ENCODE measurements at places on chromosomes 1 and 21.

- no peak for DNase-seq
These were observed 75.3 kb downstream of the CD247 start for GRCh38 chr1:167442854-167443565.

GRCh38 chr1:21045351-21045750 is 131.3 kb downstream of the EIF4G3 start:
- DNase-seq = no peak

GRCh38 chr1:94962409-94963265 is 35.7 kb upstream of the CNN3 start:
- DNase-seq = no peak

- DNase-seq = no peak
These were observed 540 bp downstream of the CD55 start for GRCh38 chr1:207321790-207322645.

- DNase-seq = no peak
These were observed 136.7 kb upstream of the SYT6 start for GRCh38 chr1:114290341-114290740.

- DNase-seq = no peak
These were observed at the start of gene RGS7 for GRCh38 chr1:241356519-241357365. Gene RGS7, minus strand, starts transcription at chr1:241357205.

GRCh38 chr1:95122151-95122697 is 5.1 kb downstream of the TLCD4 start:
- no peak for DNase-seq

DNA sequence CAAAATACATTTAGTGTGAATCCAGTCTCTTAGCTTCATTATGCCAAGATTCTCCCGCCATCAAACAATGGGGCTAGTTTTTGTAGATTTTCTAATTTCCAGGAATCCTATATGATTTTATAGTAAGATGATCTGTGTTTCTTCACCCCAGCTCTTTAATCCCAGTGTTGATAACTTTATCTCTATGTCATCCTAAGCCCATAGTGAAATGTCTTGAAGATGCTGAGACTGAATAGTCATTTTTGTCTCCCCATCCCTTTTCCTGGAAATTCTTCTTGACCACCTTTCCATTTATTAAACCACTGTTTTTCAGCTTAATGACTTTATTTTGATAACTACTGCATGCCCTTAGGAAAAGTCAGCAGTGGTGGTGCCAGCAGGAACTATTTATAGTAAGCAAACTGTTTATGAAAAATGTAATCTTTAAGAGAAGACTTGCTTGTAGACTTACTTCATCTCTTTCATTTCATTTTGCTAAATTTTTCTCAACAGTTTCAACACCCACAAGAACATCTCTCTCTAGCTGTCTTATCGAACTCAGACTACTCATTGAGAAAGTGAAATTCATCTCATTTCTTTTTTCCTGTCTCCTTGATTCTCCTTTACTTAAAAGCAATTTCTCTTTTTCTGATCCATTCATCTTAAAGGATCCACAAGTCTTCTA is 116.6 kb downstream of the NTMT2 start:
- no peak for DNase-seq

DNA sequence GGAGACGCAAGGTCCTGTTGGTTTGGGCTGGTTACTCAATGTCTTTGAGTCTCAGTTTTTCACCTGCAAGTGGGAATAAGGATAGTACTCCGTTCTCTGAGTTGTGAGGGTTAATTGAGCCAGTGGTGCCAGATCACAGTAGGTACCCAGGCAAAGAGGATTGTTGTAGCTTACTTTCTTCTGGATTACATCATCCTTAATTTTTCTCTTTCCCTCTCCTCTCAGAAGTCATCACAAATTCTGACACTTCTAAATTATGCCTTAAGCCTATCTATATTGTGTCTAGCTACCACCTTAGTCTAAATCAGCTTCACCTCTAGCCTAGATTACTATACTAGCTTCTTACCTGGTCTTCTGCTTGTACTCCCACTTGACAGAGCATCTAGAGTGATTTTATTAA is 149.5 kb downstream of the ROR1 start:
- DNase-seq = no peak

DNA sequence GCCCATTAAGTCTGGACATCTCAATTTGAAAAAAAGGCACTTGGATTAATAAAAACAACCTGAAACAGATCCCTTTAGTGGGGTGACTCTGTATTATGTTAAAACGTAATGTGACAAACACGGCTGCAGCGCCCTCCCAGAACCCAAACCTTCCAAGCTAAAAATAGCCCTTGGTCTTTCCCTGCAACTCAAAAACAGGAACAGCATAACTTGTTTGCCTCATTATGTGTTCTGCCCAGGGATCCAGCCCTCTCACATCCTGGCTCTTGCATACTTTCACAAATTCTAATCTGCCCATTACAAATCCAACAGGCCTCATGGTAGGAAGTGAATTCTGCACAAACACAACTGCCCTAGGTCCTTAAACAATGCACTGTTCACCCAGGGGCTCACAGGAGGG is 94.7 kb upstream of the GADD45A start:
- DNase-seq = no peak

DNA sequence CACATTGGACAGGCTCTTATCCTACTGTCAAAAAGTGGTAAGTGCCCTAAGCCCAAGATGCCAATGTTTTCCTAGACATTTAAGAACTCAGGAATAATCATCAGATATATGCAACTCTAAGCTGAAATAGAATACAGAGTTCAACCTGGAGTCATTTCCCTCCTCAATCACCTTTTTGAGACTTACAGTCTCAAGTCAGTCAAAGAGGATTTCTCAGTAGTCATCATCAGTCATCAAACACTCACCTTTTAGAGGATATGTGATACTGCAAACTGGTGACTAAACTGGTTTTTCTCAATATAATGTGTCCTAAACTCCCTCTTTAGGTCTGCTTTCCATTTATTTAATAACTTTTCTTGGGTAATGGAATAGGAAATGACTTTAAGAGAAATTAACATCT is 145.3 kb upstream of the ADAMTS5 start:
- no peak for DNase-seq

- DNase-seq = no peak
These were observed 7.1 kb downstream of the ANGEL2 start for GRCh38 chr1:213008564-213008963.

DNA sequence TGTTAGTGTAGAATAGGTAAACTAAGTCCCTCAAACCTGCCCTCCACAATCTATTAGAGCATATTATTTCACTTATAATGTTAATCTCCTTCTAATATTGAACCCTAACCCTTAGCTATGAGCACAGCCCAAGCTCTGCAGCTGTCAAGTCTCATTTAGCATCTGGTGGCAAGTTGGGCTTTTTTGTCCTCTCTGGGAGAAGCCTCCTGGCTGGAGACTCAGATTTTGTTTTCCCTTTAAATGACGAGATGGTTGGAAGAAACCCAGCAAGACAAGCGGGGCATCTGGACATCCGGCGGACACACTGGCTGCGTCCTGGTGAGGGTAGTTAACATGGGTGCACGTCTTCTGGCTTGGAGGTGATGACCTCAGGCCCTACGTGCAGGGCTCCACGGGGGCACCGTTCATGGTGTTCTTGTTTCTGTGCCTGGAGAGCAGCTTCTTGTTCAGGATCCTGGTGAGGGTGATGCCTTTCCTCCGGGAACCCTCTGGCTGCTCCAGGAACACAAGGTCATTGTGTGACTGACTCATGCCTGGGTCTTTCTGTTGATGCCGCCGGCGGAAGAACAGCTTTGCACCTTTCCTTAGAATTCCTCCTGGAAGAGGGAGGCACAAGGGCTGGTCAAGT is 9.7 kb upstream of the PRDM15 start:
- DNase-seq = no peak

DNA sequence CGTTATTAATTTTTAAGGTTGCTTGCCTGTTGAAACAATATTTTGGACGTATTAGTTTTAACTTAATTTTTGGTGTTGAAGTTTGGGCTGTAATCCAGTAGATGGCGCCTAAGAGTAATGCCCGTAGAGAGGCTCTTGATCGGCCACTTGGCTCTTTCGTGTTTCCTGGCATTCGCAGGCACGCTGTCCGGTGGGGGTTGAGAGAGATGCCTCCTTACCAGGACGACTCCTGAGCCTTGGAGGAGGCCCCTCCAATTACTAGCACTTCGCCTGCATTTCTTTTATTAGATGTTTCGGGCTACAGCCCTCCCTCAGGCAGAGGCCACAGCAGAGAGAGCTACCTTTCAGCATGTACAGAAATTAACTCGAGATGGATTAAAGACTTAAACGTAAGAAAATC is 12.0 kb downstream of the OR2M4 start:
- DNase-seq = no peak

GRCh38 chr1:20184997-20185833 is 681 bp upstream of the UBXN10 start:
- no peak for DNase-seq

- no peak for DNase-seq
These were observed 1.3 kb downstream of the WDR47 start for GRCh38 chr1:109040627-109040988.

- DNase-seq = no peak
These were observed 56.9 kb upstream of the SLC25A33 start for GRCh38 chr1:9482403-9482802.

DNA sequence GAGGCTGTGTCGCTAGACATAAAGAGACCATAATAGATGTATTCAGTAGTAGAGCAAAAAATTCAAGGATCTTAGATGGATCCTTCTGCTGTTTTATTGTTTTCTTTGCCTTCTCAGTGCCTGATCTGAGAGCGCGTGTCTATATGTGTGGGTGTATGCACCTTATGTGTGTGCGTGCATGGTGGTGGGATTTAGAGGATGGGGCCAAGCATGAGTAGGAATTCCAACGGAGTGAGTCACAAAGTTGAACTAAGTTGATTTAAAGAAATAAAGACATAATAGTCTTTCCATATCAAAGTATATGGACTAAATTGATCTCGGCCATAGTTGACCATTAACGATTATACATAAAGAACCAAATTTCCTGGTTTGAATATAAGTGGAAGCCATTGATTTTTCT is 178.7 kb downstream of the CYYR1 start:
- DNase-seq = no peak

DNA sequence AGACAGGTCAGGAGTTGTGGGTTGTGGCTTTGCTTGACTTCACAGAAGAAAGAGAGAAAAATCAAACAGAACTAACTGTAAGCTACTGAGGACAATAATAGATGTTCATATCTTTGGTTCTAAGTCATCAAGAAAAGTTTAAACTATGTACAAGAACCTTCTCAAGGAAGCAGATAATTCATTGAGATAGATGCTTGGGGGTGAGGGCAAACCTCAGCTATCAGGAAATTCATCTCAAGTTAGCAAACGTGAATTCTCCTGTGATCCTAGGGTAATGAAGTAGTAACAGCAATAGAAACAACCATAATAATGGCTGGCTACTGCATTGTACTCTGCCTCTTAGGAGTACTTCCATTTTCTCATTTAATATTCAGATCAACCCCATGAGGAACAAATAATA is 506.2 kb downstream of the PLPP3 start:
- no peak for DNase-seq

GRCh38 chr1:179969962-179970361 is 15.4 kb downstream of the CEP350 start:
- DNase-seq = no peak

- no peak for DNase-seq
These were observed 6.3 kb downstream of the RABGAP1L start for GRCh38 chr1:174165471-174166137.

DNA sequence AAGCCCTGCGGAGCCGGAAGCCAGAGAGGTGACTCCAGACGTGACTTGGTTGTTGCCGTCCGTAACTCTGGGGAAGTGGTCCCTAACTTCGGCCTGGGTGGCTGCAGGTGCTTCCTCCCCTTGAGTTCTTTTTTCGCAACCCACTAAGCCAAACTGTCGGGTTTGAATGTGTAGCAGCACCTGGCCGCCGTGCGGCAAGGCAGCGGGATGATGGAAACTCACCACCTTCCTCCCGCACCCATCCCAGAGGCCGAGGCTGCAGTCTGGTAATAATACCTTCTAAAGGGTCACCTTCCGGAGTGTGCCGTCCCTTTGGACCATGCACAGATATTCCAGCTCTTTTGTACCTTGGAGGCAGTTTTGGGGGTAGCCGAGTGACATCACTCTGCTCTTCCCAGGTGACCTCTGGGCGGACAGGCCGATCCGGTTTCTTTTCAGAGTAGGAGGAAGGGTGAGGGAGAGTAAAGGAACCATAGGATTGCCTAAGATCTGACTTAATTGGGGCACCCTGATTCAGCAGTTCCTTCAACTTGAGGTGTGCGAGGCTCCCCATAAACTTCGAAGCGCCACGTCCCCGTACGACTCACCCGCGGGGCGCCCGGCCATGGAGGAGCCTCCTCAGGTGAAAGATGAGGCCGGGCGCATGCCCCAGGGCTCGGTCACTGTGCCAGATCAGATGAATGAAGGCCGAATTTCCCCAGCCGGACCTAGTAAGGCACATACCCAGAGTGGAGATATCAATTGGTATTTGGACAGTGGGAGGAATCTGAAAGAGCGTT is 1.0 kb downstream of the KCNK1 start:
- no peak for DNase-seq

DNA sequence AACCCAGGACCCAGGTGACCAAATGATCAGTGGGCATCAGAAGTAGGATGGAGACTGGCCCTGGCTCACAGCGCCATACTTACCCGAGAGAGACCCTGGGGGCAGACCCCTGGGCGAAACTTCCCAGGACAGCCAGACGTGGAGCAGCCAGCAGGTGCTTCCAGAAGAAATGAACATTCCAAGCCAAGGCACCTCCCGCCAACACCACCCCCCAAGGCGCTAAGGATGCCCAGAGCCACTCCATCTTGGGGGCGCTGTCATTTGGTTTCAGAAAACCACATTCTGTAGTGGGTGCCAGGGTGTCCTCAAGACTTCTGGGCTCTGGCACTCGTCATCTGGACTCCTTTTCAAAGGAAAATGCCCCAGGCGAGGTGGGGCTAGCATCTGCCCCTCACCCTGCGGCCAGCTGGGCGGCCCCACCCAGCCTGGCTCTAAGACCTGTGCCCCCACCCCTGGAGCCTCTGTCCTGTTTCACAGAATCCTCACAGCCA is 98.8 kb downstream of the RIPK4 start:
- DNase-seq = no peak

- DNase-seq = no peak
These were observed 200.0 kb downstream of the PTPRU start for GRCh38 chr1:29436181-29436785.

GRCh38 chr1:219810451-219810850 is 117.9 kb downstream of the SLC30A10 start:
- no peak for DNase-seq

DNA sequence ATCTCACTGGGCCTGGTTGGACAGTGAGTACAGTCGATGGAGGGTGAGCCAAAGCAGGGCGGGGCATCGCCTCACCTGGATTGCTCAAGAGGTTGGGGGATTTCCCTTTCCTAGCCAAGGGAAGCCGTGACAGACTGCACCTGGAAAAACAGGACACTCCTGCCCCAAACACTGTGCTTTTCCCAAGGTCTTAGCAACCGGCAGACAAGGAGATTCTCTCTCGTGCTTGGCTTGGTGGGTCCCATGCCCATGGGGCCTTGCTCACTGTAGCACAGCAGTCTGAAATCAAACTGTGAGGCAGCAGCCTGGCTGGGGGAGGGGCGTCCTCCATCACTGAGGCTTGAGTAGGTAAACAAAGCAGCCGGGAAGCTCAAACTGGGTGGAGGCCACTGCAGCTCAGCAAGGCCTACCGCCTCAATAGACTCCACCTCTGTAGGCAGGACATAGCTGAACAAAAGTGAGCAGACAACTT is 11.3 kb downstream of the C1orf105 start:
- no peak for DNase-seq
